ENCODE measurements at places on chromosomes 4 and X.

GRCh38 chr4:143017210-143017609 lies 167.5 kb upstream of the USP38 start:
- DNase-seq = no peak

DNA sequence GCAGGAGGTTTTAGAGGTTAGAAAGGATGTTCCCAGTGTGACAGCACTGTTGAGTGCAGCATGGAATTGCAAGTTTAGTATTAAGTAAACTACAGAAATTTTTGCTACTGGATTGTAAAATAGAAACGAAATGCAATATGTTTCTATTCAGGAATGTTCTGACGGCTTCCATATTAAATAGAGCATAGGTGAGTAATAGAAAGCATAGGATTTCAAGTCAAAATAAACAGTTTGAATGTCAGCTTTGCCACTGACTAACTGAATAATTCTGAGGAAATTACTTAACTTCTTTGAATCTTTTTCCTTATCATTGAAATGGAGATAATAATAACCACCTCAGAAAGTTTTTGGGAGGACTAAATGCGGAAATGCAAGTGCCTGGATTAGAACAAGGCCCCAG lies 331.9 kb upstream of the GK2 start:
- no peak for DNase-seq

DNA sequence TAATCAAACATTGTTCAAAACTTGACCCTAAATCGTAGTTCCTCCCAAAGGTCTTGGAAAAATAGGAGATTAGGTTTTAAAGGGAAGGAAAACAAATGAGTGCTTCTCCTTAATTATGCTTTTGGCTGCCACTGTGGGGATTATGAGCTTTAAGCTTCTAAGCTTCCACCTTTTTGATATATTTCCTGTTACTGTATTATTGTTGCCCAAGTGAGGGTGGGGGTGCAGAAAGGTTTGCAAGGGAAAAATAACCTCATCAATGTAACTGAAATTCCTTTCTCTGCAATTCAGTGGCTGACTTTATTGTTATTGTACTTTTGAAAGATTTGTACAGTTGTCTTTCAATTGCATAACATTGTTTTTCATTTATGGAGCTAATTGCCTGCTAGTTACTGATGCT lies 285.1 kb downstream of the FRMPD4 start:
- no peak for DNase-seq

GRCh38 chr4:152079543-152080293 lies 318.9 kb upstream of the GATB start:
- no peak for DNase-seq

- DNase-seq = no peak
These were observed 36.9 kb downstream of the GPR174 start for GRCh38 chrX:79181401-79181800.

GRCh38 chrX:134658760-134659023 lies 421 bp upstream of the PLAC1 start:
- no peak for DNase-seq

GRCh38 chr4:177315767-177316464 lies 6.2 kb downstream of the NEIL3 start:
- no peak for DNase-seq

DNA sequence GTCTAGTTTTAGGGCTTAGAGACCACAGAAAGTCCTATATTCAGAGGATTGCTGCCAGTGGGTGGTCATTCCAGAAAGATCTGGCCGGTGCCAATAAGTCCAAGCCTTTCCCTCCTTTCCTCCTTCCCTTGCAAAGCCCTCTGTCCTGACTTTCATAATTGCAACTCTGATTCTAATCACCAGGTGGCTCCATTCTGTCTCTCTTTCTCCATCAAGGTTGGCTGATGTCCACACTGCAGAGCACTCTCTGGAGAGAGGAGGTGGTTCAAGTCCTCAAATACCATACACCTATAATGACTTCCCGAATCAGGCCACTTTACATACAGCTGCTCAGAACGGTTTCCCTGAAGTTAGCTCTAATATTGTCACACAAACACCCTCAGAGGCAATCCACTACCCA lies 22.4 kb upstream of the ARMCX4 start:
- DNase-seq = no peak

DNA sequence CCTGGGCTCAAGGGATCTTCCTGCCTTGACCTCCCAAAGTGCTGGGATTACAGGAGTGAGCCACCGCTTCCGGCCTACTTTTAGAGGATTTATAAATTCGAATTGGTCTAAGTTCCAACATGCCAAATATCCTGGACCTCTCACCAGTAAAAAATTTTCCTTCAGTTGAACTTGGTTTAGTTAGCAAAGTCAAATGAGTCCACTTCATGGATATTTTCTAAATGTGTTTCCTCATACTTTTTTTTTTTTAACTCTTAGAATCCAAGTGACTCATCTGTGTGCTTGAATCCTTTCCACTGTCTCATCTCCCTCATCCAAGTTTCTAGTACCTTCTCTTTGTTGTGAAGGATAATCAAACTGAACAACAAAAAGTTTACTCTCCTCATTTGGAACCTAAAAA lies 49.7 kb downstream of the RBM47 start:
- no peak for DNase-seq

GRCh38 chr4:96649536-96649935 lies 809.6 kb downstream of the PDHA2 start:
- no peak for DNase-seq

DNA sequence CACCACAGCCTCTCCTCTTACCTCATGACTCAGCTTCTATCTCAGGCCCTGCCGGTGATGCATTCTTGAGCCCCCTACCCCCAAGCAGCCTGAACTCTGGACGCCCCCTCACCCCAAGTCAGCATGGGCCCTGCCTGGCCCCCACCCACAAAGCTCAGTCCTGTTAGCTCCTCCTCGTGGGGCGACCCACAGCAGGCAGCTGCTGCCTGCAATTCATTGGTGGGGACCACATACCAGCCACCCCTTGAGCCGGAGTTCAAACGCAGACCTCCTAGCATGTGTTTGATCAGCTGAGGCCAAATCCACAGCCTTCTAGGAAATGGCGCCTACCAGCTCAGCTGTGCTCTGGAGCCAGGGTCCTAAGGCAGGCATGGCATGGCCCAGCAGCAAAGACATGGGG lies 111.8 kb downstream of the EFNB1 start:
- peak; percentile 58 for DNase-seq

- DNase-seq = no peak
These were observed 73.6 kb upstream of the DHX15 start for GRCh38 chr4:24657768-24658617.

GRCh38 chr4:76386566-76387305 lies 34.2 kb downstream of the CCDC158 start:
- DNase-seq = no peak

DNA sequence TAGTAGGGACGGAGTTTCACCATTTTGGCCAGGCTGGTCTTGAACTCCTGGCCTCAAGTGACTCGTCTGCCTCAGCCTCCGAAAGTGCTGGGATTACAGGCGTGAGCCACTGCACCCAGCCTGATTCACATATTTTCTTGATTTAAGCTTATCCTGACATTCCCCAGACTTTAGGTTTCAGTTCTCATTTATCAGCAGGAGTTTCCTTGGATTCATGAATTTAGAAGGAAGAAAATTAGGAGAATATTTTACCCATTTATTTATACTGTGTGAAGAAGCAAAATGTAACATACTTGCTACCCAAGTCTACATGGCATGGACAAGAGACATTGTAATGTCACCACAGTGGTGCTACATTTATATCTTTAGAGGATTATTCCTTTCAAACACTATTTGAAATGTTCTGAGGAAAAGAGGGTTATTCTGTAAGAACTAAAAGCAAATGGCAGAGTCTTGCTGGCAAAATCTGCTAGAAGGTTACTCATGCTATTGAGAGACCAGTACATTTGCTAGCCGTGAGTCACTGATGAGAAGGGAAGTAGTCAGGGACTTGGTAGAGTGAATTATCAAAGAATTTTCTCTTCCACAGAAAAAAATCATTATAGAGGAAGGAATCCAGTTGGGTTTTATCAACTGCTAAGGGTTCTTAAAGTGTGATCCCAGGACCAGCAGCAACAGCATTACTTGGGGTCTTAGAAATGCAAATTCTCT lies 26.1 kb upstream of the CFAP299 start:
- no peak for DNase-seq

DNA sequence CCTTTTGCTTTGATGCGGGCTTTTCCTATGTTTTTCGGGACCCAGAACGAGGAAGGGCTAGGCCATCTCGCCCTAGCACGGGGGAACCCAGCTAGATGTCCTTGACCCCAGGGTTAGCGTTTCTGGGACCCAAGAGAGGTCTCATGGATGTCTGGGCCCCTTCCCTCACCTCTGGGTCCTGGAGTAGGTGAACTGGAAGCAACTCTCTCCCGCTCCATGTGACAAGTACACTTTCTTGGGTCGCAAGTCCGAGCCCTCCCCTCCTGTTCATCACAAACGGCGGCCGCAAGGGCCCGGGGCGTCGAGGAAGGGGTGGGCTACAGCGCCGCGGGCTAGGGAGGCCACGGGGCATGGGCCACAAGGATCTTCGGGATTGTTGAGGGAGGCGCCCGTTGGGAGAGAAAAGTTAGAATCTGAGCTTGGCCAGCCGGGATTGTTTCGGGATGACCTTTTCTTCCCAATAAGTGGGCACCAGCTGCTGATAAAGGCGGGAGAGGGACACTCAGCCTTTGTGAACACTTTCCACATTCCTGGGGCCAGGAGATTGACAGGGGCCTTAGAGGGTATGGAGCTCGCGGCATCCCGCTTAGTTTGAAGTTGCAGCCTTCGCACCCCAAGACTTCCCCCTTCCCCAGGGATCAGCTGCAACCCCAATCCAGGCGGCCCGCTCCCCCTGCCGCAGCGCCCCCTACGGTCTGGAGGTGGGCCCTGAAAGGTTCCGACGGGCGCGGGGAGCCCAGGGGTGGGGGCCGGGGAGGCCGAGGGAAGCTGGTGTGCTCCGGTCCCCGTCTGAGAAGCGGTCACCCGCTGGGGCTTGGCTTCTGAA lies 136.9 kb upstream of the ZIC3 start:
- no peak for DNase-seq

GRCh38 chr4:17630228-17630627 lies 15.8 kb downstream of the MED28 start:
- DNase-seq = no peak

DNA sequence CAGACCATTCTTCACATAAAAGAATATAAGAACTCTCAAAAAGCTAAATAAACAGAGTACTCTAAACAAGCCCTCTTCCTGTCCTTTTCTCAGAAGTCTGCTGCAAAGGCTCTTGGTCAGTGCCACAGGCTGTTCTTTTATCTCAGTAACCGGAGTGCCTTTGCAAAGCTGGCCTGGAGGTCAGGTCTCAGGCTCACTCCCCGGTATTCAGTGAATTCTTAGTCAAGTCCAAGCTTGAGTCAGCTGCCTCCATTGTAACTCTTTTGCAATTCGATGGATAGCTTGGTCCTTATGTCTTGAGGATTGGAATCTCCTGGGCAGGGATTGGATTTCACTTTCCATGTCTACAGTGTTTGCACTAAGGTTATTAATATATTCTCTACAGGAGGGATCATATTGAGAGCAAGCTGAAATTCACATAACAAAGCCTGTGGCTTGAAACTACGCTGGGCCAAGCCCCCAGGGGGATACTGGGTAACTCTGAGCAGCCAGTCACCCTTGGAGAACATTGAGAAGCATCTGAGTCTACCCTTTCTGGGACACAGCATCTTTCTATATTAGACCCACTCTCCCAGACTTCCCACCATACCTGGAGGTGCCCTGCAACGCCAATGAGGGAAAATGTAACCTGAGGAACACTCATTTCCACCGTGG lies 10.0 kb upstream of the HS6ST2 start:
- DNase-seq = no peak

DNA sequence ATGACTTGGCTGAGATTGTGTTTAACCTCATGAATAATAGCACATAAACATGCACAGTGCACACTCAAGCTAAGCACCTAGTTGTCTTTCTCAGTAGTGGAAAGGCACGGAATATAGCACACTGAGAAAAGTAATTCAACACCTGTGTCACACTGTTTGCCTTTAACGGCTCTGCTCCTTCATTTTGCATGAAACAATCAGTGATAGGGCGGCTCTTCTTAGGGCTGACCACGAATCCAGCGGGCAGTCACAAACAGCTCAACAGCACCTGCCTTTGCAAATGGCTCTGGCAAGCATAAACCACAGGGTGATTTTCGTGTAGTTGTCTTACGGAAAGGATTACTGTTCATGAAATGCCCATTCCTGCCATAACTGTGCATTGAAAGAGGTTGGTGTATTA lies 954.0 kb upstream of the TENM3 start:
- no peak for DNase-seq

DNA sequence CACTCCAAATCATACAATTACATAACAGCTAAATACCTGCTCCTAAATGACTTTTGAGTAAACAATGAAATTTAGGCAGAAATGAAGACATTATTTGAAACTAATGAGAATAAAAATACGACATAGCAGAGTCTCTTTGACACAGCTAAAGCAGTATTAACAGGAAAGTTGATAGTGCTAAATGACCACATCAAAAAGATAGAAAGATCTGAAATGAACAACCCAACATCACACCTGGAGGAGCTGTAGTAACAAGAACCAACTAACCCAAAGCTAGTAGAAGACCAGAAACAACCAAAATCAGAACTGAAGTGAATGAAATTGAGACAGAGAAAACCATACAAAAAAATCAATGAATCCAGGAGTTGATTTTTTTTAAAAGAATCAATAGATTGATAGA lies 257.8 kb downstream of the ARAP2 start:
- no peak for DNase-seq

- no peak for DNase-seq
These were observed 26.3 kb upstream of the UCP1 start for GRCh38 chr4:140595065-140595464.

DNA sequence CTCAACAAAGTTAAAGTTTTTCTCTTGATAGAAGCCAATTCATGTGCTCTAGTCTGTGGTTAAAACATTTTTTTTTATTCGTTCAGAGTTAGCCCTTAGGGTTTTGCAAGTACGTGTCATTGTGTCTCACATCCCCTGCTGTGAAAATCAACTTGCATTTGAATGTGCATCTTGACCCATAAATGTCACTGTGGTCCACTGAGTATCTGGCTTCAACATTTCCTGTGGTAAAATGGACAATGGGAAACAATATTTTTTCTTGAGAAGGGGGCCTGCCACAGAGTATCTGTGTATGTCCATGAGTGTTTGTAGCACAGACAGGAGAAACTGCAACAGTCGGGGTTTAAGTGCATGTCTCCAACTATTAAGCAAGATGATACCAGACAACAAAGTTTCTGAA lies 554.8 kb upstream of the TENM3 start:
- no peak for DNase-seq

DNA sequence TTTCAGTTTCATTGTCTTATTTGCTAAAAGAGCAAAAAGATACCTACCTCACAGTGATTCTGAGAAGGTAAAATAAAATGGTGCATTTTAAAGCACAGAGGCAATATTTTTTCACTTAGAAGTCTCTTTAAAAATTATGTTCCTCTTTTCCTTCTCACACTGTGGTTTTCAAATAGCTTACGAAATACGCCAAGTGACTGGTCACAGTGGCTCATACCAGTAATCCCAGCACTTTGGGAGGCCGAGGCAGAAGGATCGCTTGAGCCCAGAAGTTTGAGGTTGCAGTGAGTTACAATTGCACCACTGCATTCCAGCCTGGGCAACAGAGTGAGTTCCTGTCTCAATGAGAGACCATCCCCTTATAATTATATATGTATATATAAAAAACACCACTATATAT lies 372.6 kb downstream of the FBXO8 start:
- DNase-seq = no peak

GRCh38 chr4:138449938-138450337 lies 207.8 kb upstream of the SLC7A11 start:
- DNase-seq = no peak

GRCh38 chrX:109463784-109464183 lies 18.1 kb downstream of the GUCY2F start:
- no peak for DNase-seq

Data from vagina (tissue), 2 donors.